H4 (cell line): ENCODE measurements at places on chromosomes 3 and 15. TPM values are rescaled to one million over a fixed set of nuclear protein-coding genes. Genes with fewer than 3 reads are reported as not detected.

DNA sequence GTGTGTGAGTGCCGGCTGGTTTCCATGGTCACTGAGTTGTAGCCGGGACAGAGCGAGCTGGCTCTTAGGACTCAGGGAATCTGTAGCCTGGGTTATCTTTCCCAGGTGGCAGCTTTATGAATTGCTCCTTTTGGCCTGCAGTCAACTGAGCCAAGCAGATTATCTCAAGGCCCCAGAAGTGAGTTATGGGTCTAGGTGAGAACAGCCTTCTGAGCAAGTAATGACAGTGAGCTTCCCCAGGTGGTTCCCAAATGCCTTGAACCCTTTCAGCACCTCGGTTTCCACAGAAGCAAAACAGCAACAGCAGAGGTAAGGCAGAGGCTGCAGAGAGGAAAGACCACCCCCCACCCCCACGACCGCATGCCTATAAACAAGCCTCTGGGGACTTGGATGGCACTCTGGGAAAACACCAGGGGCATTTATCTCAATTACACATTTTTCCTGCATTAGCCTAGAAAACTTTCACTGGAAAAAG, 56.7 kb upstream of the DGKG start:
- DNase-seq = no peak

GABRR3 gene
- not detected in 2 replicates for total RNA-seq

DNA sequence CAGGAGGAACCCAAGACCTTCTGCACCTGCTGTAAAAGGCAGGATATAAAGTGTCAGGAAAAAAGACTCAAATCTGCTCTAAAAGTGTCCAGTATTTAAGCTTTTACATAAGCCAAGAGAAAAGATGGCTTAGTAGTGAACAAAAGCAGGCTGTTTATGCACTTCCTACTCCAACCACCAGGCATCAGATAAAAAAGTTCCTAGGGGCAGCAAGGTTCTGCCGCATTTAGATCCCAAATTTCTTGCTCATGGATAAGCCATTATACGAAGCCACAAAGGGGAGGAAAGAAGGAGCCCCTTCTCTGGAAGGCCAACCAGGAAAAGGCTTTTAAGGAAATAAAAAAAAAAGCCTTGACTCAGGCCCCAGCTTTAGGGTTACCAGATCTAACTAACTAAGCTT, 10.6 kb upstream of the SLC9C1 start:
- DNase-seq = no peak

DNA sequence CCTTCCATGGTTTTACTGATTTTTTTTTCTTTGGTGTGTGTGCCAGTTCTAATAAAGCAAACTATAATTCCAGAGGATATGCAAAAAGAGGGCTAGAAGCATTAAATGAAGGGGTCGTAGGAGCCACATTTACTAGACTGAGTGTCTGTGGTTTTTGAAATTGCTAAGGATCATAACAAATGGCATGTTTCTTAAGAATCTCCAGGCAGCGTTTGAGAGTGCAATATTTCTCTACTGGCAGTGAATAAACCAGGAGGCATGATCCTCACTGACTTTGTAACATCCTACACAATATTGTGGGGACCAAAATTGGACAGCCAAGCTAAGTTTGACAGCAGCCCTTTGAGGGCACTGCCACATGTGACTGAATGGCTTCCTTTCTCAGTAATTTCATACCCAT, 115.9 kb upstream of the CCNL1 start:
- DNase-seq = no peak

DNA sequence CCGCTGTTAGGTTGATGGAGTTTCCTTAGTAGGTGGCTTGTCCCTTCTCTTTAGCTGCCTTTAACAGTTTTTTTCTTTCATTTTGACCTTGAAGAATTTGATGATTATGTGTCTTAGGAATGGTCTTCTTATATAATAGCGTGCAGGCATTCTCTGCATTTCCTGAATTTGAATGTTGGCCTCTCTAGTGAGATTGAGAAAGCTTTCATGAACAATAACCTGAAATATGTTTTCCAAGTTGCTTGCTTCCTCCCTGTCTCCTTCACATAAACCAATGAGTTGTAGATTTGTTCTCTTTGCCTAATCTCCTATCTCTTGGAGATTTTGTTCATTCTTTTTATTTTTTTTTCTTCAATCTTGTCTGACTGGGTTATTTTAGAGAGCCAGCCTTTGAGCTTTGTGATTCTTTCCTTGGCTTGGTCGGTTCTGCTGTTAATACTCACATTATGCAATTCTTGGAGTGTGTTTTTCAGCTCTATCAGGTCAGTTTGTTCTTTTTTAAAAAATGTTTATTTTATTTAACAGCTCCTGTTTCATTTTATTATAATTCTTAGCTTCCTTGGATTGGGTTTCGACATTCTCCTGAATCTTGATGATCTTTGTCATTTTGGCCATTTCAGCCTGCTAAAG, 627.9 kb downstream of the SI start:
- DNase-seq = no peak

RARB gene
- 0.90 and 1.0 TPM in 2 replicates for total RNA-seq

- no peak for DNase-seq
Observed at GRCh38 chr3:140536926-140537726, 140.7 kb upstream of the TRIM42 start.
